ENCODE measurements at places on chromosomes 12 and 14.
A peak's percentile ranks its signal among the peaks of the same experiment; 100 is the strongest.

DNA sequence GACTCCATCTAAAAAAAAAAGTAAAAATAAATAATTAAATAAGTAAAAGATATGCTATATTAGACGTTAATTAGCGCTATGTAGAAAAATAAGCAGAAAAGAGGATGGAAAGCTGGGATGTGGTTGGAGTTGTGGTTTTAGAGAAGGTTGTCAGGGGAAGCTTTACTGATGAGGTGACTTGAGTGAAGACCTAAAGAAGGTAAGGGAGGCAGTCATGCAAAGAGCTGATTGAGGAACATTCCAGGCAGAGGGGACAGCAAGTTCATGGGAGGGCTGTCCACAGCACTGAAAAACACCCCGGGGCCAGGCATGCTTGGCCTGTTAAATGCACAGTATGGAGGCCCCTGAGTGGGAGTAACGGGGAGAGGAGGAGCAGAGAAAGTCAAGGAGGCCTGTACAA lies 15.7 kb downstream of the SMAGP start:
- no peak for DNase-seq

- DNase-seq: no peak
Observed at GRCh38 chr12:4991373-4991772, 52.3 kb upstream of the KCNA5 start.

GRCh38 chr14:43522191-43522590 lies 984.9 kb downstream of the FSCB start:
- no peak for DNase-seq

- peak; percentile 27 for DNase-seq
Observed at GRCh38 chr14:49052521-49052920, 533.7 kb downstream of the RPS29 start.

GRCh38 chr12:66667906-66668305 lies 11.0 kb downstream of the GRIP1 start:
- DNase-seq: no peak

DNA sequence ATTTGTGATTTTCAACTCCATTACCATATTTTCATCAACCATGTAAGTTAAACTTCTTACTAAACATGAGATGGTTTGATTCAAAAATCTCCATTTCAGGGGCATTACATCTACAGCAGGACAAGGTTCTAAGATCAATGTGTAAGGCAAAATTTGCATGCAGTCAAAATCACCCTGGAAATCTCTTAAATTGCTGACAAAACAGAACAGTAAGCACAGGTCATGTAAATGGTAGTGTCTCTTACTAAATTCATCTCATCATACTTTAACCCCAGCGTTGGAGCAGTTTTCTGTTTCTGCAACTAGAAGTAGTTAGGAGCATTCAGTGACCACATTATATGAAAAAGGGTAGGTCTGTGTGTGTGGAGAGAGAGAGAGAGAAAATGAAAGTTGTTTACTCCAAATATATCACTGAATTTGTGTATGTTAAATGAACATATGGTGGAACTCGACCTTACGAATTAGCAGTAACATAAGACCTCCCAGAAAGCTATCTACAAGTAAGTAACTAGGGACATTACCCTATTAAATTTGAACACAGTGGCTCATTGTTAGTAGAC lies 227.5 kb downstream of the SSPN start:
- DNase-seq: no peak

DNA sequence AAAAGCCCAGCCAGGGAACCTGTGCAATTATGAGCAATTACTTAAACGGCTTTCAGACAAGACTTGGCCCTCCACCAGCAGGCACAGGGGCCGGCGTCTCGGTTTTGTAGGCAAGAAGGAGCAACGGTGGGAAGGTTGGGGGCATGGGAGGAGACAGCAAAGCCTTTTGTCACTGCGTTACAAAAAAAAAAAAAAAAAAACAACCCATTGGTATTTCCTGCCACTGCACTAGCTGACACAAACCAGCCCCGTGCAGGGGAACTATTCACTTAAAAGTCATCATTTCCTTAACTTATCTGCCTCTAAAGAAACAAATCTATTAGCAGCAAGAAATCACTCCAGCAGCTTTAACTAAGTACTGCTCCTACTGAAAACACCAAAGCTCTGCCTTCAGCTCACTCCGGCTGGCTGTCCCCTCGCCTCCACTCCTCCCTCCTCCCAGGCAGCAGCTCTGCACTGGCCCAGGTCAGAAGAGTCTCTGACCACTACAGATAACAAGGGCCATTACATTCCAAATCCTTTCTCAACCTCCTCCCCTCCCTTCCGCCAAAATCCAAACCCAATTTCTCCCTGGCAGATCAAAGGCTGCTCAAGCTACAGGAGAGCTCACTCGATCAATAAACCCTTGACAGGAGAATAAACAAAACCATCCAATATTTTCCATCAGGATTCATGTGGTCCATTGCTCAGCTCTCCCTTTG lies 105.2 kb upstream of the CDKN3 start:
- DNase-seq: no peak

DNA sequence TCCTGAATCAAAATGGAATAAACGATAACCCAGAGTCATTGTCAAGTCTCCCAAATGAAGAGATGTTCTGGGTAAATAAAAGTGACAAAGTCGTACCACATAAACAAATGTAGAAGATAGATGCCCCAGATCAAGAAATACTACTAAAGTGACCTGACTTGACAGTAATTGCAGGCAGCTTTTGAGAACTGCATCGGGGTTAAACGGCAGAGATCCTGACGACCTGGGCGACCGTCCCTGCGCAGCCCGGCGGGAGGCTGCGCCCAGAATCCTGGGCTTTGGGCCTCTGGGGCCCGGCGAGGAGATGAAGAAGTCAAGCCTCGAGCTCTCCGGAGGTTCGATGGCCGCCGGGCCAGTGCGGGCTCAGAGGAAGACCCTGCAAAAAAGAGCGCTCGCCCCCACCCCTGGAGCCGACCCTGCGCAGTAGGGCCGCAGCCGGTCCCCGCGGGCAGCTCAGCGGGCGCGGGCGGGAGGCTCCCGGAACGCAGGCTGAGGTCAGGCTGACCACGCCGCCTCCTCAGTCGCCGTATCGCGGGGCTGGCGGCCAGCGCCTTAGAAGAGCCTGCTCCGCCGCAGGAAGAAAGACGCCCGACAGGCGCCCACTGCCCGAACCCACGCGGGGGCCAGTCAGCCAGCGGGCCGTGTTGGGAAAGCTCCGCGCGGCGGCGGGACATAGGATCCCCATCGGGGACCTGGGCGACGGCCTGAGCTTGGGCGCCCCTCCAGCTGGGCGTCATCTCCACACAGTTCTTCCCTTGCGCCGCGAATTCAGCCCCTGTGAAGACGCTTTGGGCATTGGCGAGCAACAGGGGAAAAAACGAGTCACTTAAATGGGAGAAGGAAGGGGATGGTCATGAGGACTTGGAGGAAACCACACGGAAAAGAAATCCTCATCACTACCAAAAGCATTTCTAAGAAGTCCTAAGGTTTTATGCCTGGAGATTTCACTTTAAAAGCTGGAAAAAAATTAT lies 16.0 kb downstream of the NKX2-1 start:
- no peak for DNase-seq

- DNase-seq: no peak
Observed at GRCh38 chr14:97280526-97280925, 483.3 kb downstream of the VRK1 start.

- no peak for DNase-seq
Observed at GRCh38 chr12:124036171-124036598, 63.2 kb downstream of the ZNF664 start.

DNA sequence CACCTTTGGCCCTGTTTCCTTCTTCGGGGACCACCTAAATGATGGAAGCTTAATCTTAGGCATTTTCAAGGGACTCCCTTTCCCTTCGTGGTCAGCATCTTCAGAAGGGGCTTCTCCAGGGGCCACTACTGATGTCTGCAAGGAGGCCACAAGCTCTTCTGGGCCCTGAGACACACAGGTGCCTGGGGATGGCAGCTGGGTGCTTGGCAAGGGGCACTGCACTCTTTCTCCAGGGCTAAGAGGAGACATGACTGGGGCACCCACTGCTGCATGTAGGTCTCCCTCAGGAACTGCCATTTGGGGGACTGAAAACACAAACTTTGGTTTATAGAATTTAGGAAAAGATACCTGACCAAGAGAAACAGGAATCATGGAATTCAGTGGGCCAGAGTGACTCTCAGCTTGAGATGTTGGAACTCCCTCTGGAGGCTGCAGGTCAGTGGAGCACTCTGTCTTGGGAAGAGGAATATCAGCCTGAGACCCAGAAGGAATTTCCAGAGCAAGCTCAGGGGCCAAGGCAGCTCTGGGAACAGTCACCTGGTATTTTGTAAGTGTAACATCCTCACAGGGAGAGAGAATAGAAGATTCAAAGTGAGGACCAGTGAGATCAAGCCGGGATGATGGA lies 16.0 kb downstream of the PLD4 start:
- no peak for DNase-seq

DNA sequence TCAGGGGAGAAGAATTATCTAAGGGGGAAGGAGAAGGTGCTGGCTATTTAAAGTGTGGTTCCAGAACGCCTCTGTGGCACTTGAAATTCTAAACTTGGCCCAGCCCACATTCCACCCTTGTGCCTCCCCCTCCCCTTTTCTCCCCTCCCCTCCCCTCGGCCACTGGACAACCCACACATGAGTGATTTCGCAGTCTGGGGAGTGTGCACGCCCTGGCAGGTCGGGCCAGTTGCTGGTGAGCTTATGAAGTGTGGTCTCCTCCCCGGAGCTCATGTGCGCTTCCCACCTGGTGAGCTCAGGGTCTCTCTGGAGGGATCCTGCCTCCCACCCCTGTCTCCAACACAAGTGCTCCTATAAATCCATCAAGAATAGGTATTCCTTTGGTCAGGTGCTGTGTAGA lies at the start of gene SLC6A13:
SLC6A13 (minus strand) TSS at position 20 of the 400 bp plus-strand sequence. CDS start 2,784 bp downstream, outside the sequence.
- DNase-seq: no peak

DNA sequence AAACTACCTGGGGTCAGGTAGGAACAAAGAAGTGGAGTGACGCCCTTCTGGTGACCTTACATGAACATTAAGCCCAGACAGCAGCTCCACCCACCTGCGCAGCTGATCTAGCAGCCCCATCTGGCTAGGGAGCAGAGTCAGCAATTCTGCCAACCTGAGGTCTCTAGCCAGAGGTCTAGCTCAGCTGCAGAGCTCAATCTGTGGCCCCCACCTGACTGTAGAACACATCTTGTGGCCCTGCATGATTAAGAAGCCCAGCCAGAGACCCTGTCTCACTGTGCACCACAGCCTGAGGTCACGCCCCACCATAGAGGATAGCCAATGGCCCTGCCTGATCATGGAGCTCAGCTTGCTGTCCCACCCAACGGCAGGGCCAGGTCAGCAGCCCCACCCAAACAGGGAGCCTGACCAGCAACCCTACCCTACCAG lies 50.6 kb upstream of the HIGD1C start:
- DNase-seq: no peak

DNA sequence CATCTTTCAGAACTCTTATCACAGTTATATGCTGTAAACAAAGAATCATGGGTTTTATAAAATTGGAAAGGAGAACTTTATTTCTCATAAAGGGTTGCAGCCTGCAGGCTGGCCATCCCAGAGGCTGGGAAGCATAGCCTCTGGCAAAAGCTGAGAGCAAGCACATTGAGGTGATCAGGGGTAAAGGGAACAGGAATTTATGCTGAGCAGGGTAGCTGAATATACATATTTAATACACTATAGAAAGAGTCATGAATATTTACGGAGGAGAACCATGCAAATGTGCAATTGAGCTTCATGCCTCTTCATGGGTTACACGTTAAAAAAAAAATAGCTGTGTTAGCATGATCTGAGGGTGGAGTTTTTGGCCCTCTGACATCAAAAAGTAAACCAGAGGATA lies 653.3 kb downstream of the NRXN3 start:
- no peak for DNase-seq

- no peak for DNase-seq
Observed at GRCh38 chr12:92566448-92567019, 136.3 kb upstream of the PLEKHG7 start.

DNA sequence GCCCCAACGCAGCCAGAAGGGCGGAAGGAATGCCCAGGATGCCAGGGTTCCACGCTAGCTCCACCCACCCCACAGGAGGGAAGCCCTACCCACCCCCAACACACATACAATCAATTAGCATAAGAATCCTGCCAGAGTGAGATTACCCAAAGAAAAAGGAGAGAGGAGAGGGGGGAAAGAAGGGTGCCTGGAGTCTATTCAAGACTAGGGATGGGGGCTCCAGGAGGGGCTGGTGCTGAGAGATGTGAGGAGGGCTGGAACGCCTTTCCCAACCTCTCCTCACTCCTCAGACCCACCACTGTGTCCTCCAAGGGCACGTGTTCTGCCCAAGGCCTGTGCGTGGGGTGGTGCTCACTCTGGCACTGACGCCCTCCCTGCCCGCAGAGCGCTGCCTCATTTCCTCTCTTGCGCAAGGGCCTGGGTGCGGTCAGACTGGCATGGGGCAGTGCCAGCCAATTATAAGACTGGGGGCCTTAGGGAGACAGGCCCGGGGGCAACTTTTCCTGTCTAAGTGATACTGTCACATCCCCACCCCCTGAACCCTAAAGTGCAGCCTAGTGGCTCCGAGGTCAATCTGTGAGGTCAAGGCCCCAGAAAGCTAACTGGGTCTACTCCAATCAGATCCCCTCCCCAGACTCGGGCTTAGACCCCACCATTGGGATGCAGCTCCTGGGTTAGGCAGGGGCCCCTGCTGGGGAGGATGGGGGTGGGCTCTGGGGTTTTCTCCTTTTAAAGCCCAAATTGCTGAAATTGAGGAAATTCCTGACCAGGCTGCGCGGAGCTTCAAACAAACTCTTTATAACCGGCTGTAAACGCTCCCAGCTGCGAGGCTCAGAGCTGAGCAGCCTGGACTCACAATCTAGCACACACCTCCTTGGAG lies 10.2 kb upstream of the ITGB7 start:
- DNase-seq: no peak

GRCh38 chr12:106418970-106419369 lies 61.4 kb downstream of the POLR3B start:
- DNase-seq: no peak

DNA sequence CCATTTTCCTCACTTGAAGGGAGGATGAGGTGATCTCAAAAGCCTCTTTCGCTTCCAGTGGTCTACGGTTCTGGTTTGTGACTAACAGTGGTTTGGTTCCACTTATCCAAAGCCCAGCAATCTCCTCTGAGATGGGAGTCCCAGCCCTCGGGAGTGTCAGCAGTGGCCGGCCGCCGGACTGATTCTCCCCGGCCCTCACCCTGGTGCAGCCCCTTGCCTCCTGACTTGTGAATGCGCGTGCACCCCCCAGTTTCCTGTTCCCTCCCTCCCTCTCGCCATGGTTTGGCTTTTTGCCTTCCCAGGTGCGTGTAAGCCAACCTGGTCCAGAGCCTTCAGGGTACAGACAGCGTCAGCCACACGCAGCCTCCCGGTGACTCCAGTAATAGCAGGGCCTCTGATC lies 74.5 kb downstream of the B4GALNT3 start:
- DNase-seq: no peak

Measured in muscle of arm (tissue), 14 donors.